ENCODE measurements at places on chromosomes 7 and 10.

GRCh38 chr10:132762267-132762666 lies 23.7 kb downstream of the NKX6-2 start:
- DNase-seq, result peak; percentile 45
- no peaks in the 10 kb centered on the region for H3K27me3 ChIP-seq
- no peak overlapping the region for H3K27ac ChIP-seq
- H3K4me3 ChIP-seq, result no peak overlapping the region

DNA sequence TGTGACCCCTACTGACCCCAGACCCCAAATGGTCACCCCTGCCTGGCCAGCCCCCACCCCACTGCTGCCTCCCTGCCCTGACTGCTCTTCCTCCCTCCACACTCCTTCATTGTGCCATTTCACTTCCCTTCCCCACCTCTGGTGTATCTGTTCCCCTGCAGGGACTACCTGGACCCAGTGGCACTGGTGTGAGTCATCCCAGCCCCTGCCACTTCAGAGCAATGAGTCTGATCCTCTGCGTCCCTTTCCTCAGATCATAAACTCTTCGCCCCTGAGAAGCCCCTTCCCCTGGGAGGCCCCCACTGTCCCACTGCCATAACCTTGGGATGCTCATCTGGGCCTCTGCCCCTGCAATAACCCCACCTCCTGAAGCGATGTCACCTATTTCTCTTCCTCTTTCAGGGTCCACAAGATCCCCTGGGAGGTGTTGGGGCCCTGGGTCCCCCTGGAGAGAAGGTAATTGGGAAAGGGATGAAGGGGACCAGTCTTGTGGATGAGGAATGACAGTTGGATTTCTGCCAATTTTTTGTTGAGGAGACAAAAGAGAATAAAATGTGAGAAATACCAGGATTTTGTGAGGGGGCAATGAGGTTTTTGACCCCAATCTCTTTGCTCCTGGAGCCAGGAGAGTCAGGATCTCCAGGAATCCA lies 19.1 kb upstream of the VOPP1 start:
- H3K4me1 ChIP-seq, result peaks cover 2% of the 10 kb centered on the region
- no peak overlapping the region for H3K27ac ChIP-seq
- H3K27me3 ChIP-seq, result no peaks in the 10 kb centered on the region

DNA sequence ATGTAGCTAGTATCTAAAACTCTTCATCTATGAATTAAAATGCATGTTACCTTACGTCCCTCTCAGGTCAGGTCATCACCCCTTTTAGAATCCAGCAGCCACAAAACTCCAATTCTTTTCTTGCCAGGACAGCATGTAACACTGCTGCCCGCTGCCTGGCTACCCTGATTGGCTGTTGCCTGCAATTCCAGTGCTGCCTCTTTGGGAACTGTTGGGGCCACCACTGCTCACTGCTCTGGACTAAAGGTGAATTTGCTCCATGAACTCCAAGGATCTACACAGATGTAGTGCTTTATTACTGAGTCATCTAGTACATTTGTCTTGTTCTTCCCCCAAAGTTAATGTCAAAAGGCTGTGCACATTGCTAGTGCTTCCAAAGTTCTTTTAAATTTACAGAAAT lies 40.4 kb downstream of the SCIN start:
- H3K4me3 ChIP-seq, result no peak overlapping the region
- H3K4me1 ChIP-seq, result no peaks in the 10 kb centered on the region
- no peaks in the 10 kb centered on the region for H3K36me3 ChIP-seq
- DNase-seq, result no peak

DNA sequence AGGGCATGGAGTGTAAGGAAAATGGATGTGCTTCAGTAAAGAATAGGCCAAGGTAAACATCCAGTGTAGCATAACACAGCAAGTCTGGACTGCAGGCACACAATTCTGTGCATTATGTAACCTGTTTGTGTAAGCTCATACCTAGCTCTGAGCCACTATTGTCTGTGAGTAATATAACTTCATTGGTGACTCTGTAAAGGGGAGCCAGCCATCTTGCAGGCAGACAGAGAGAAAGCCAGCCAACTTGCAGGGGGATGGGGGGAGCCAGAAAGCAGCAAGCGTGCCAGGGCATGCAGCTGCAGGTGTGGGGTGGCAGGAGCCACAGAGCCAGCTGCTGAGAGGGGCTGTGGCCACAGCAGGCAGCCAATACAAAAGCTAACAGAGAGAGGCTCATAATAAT lies 449.2 kb downstream of the IPMK start:
- H3K4me3 ChIP-seq, result no peak overlapping the region
- no peaks in the 10 kb centered on the region for H3K27me3 ChIP-seq
- no peak overlapping the region for H3K27ac ChIP-seq
- no peaks in the 10 kb centered on the region for H3K4me1 ChIP-seq
- no peak for DNase-seq

GRCh38 chr7:43141091-43141490 lies 28.6 kb downstream of the HECW1 start:
- H3K27me3 ChIP-seq, result peaks cover 22% of the 10 kb centered on the region
- no peaks in the 10 kb centered on the region for H3K36me3 ChIP-seq
- no peak overlapping the region for H3K27ac ChIP-seq
- no peaks in the 10 kb centered on the region for H3K4me1 ChIP-seq
- DNase-seq, result no peak

GRCh38 chr10:104931612-104932134 lies 290.6 kb downstream of the SORCS3 start:
- no peak for DNase-seq
- H3K36me3 ChIP-seq, result no peaks in the 10 kb centered on the region
- no peaks in the 10 kb centered on the region for H3K27me3 ChIP-seq
- H3K4me1 ChIP-seq, result peaks cover 39% of the 10 kb centered on the region
- no peak overlapping the region for H3K27ac ChIP-seq
- no peak overlapping the region for H3K4me3 ChIP-seq

DNA sequence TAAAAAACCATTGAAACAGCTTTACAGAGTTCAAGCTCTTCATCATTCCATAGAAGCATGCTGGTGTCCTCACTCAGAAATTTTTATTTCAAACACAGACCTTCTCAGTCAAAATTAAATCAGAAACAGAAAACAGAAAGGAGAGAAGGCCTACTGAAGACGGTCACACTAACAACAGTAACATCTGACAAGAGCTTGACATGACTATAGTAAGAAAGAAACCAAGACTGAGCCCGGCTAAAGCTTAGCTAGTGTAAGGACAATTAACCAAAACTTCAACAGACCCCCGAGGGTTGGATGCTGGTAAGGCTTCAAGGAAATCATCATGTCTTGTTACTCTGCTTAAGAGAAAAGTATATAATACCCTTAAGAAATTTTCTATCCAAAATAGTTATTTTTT lies 38.6 kb downstream of the MTPN start:
- peaks cover 70% of the 10 kb centered on the region for H3K4me1 ChIP-seq
- no peak for DNase-seq
- H3K36me3 ChIP-seq, result peaks cover 12% of the 10 kb centered on the region
- H3K4me3 ChIP-seq, result no peak overlapping the region

DNA sequence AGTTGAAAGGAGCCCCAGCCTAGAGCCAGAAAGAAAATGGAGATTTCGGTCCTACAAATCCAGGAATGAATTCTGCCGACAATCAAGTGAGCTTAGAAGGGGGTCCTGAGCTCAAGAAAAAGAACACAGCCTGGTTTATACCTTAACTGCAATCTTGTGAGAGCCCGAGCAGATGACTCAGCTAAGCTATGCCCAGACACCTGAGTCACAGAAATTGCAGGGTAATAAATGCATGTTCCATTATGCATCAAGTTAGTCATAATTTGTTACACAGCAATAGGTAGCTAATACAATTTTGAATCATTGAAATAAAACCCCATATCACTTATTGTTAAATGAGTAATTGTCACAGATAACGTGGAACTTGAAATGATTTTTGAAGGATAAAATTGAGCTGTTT lies 111.8 kb upstream of the FOXP2 start:
- H3K4me3 ChIP-seq, result no peak overlapping the region
- H3K27me3 ChIP-seq, result no peaks in the 10 kb centered on the region
- no peaks in the 10 kb centered on the region for H3K36me3 ChIP-seq
- no peak for DNase-seq
- H3K4me1 ChIP-seq, result no peaks in the 10 kb centered on the region

- DNase-seq, result no peak
- H3K4me3 ChIP-seq, result no peak overlapping the region
- H3K4me1 ChIP-seq, result peaks cover 89% of the 10 kb centered on the region
- peaks cover 22% of the 10 kb centered on the region for H3K36me3 ChIP-seq
Measured at GRCh38 chr7:37434529-37434928, 14.1 kb downstream of the ELMO1 start.

DNA sequence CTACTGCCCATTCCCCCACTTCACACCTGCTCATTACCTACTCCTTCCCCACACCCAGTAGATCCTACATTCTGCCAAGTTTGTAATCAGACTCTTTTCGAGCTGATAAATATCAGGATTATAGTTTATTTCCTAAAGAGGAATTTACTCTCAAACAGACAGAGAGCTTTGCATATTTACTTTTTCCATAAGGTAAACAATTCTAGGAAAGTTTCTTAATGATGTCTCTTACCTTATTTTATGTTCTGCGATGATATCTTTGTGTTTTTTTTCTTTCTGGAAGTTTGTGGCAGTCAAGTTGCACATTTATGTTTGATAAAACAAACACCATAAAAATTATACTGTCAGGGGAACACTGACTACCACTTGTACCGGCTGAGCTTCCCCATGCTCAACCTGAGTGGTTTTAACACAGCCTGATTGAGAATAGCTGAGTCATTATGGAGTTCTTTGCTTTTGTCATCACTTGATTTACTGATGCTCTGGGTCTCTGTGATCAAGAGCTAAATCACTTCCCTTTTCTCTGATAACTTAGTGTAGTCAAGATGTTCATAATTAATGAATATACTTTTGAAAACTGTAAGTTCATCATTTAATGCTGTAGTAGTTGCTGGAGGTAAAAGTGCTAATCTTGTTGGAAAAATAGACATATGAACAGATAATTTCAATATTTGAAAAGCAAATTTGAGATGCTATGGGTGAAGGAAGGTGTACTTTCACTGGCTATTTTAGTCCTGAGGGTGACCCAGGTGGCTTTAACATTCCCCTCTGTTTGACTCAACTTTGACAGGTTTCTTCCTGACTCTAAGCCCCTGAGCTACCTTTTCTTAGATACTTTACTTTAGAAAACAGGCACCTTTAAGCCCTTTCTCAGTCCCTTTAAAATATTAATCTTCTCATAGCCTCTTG lies 1034.5 kb upstream of the LRRTM3 start:
- H3K4me3 ChIP-seq, result no peak overlapping the region
- H3K4me1 ChIP-seq, result no peaks in the 10 kb centered on the region
- DNase-seq, result no peak
- no peak overlapping the region for H3K27ac ChIP-seq

DNA sequence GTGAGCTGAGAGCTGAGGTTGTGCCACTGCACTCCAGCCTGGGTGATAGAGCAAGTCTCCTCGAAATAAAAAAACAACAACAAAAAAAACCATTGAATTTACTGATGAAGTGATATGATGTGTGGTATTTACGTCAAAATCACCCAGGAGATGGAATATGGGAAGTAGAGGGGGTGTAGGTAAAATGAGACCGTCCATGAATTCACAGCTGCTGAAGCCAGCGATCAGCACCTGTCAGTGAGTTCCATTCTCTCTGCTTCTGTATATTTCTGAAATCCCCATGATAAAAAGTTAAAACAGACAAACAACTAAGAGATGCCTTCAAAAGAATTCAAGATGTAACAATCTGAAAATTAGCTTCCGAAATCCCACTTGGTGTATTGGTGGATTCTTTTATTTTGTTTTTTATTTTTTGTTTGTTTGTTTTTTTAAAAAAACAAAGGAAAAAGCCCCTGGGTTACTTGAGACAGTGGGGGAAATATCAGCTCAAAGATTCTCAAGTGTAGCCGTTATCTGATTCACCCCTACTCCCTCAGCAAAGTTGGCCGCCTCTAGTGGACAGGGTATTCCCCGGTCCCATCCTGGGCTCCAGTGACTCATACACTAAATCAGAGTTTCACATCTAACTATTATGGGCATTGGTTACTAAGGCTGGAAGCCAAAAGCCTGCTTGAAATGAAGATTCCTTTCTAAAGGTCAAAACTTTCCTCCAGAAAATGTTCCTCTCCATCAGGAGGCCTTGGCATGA lies 76.4 kb downstream of the MAP3K8 start:
- no peaks in the 10 kb centered on the region for H3K27me3 ChIP-seq
- peaks cover 13% of the 10 kb centered on the region for H3K4me1 ChIP-seq
- no peaks in the 10 kb centered on the region for H3K36me3 ChIP-seq
- H3K4me3 ChIP-seq, result no peak overlapping the region

DNA sequence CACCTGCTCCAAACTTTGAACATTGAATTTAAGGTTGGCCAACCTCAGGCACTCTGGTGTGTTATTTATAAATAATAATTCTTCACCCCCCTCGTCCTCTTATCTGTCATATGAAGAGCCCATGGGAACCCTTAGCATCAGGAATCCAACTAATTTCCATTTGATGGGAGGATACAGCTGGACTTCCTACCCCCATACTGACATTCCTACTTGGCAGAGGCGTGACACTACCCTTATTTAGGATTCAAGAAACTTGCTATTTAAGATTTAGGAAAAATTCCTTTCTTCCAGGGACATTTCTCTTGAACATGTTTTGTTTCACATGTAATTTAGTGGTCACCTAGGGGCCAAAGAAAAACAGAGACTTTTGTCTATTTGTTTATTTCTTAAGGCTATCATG lies 171.9 kb upstream of the NRP1 start:
- no peak for DNase-seq
- H3K27me3 ChIP-seq, result peaks cover 31% of the 10 kb centered on the region
- peaks cover 8% of the 10 kb centered on the region for H3K4me1 ChIP-seq
- no peak overlapping the region for H3K4me3 ChIP-seq
- H3K27ac ChIP-seq, result no peak overlapping the region
- H3K36me3 ChIP-seq, result no peaks in the 10 kb centered on the region

DNA sequence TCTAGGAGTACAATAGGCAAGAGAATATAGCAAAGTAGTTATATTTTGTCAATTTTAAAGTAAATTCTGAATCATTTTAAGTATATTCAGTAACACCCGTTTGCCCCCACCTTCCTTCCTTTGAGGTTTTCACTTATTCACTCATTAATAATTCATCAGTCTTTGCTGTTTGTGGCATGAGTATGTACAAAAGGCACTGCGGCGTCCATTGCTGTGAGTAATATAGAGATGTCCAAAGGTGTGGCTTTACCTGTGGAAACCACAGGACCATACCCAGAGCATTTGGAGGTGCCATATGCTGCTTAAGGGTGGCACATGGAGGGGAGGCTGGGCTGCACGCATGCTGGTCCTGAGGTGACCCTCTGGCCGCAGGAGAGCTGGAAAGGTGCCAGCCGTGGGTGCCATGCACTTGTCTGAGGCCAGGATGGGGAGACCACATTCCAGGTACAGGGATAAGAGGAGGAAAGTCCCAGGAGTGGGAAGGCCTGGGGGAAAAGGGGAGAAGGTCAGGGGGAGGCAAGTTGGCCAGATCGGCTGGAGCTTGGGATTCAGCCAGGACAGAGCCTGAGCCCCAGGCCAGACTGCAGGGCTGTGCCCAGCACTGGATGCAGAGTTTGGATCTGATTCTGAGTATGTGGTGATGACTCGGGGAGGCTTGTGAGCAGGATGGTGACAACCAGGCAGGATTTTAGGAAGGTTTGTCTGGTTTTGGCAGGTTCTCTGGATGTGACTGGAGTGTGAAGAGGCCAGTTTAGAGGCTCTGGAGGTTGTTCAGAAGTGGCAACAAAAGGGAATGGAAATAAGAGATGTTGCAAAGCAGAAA lies 223.4 kb downstream of the MGMT start:
- H3K4me1 ChIP-seq, result no peaks in the 10 kb centered on the region
- H3K27me3 ChIP-seq, result no peaks in the 10 kb centered on the region
- no peak overlapping the region for H3K4me3 ChIP-seq
- peaks cover 3% of the 10 kb centered on the region for H3K36me3 ChIP-seq
- DNase-seq, result no peak
- H3K27ac ChIP-seq, result no peak overlapping the region

Measured in activated CD4-positive, alpha-beta T cell treated with anti-CD3 and anti-CD28 coated beads for 36 hours (primary cell).